Left ventricle myocardium inferior (tissue), 1 donor: ENCODE measurements at places on chromosomes 1 and 21. TPM values are rescaled to one million over a fixed set of nuclear protein-coding genes. Genes with fewer than 3 reads are reported as not detected.
A peak's percentile ranks its signal among the peaks of the same experiment; 100 is the strongest.

- peak overlapping the region; percentile 98 for H3K27ac ChIP-seq
- peaks cover 17% of the 10 kb centered on the region for H3K27me3 ChIP-seq
- peaks cover 4% of the 10 kb centered on the region for H3K36me3 ChIP-seq
- peak overlapping the region; percentile 93 for H3K4me3 ChIP-seq
Observed at GRCh38 chr1:51877434-51878307, 856 bp downstream of the NRDC start.

DNA sequence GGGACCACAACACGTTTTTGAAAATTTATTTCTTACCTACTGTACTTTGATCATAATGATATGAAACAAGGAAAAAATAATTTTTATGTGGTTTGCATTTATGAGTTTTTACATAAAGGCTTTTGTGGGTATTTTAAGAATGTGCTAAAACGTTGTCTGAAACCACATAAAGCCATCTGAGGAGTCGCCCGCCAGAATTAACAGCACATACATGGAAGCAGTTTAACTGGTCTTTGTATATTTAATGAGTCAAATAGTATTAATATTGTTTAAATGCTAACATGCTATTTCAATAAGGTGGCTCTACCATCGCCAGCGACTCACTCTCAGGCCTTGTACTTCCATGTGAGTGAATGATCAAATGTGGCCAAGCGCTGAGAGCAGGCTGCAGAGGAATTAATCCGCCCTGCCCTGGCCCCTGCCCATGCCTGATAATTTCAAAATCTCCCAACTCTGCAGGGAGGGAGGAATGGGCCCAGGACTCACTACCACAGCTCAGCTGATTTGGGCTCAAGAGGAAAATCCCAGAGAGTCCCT, 49.6 kb downstream of the SLC66A1 start:
- no peak overlapping the region for H3K27ac ChIP-seq
- H3K4me1 ChIP-seq, result peaks cover 36% of the 10 kb centered on the region
- DNase-seq, result no peak
- H3K4me3 ChIP-seq, result no peak overlapping the region
- peaks cover 10% of the 10 kb centered on the region for H3K36me3 ChIP-seq
- no peaks in the 10 kb centered on the region for H3K27me3 ChIP-seq

Gene MORN1
- total RNA-seq, result 4.5 TPM

DNA sequence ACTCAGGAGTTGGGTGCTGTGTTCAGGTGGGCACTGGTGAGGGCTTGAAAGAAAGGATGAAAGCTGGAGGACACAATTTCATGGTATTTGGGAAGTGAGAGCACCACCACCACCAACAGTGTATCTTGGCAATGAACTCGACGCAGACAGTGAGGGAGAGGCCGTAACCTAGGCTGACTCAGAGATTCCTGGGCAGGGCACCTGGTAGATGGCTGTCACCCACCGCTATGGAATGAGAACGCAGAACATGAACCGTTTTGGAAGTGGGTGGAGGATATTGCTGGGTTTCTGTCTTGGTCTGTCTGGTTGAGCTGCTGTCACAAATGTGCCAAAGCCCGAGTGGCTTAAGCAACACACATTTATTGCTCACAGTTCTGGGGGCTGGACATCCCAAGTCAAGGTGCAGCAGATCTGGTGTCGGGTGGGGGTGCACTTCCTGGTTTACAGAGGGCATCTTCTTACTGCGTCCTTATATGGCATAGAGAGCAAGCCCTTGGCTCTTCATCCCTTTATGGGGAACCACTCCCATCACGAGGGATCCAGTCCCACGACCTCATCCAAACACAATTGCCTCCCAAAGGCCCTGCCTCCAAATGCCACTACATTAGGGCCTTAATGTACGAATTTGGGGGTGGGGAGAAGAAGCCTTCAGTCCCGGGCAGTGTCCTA, 246.3 kb downstream of the SIPA1L2 start:
- no peak for DNase-seq
- H3K27ac ChIP-seq, result no peak overlapping the region
- no peaks in the 10 kb centered on the region for H3K36me3 ChIP-seq
- no peak overlapping the region for H3K4me3 ChIP-seq
- H3K27me3 ChIP-seq, result no peaks in the 10 kb centered on the region

- DNase-seq, result peak; percentile 69
- H3K4me1 ChIP-seq, result peaks cover 53% of the 10 kb centered on the region
- peaks cover 59% of the 10 kb centered on the region for H3K36me3 ChIP-seq
- H3K27ac ChIP-seq, result peak overlapping the region; percentile 83
- H3K27me3 ChIP-seq, result no peaks in the 10 kb centered on the region
Observed at GRCh38 chr1:91712981-91713841, 172.7 kb downstream of the TGFBR3 start.

Gene MARCKSL1
- total RNA-seq, result 10.0 TPM

- peak overlapping the region; percentile 87 for H3K27ac ChIP-seq
- no peak for DNase-seq
- H3K4me1 ChIP-seq, result peaks cover 22% of the 10 kb centered on the region
- peaks cover 3% of the 10 kb centered on the region for H3K36me3 ChIP-seq
- no peak overlapping the region for H3K4me3 ChIP-seq
Observed at GRCh38 chr1:39048745-39049370, 22.7 kb downstream of the NDUFS5 start.

Gene HORMAD1
- total RNA-seq, result not detected

DNA sequence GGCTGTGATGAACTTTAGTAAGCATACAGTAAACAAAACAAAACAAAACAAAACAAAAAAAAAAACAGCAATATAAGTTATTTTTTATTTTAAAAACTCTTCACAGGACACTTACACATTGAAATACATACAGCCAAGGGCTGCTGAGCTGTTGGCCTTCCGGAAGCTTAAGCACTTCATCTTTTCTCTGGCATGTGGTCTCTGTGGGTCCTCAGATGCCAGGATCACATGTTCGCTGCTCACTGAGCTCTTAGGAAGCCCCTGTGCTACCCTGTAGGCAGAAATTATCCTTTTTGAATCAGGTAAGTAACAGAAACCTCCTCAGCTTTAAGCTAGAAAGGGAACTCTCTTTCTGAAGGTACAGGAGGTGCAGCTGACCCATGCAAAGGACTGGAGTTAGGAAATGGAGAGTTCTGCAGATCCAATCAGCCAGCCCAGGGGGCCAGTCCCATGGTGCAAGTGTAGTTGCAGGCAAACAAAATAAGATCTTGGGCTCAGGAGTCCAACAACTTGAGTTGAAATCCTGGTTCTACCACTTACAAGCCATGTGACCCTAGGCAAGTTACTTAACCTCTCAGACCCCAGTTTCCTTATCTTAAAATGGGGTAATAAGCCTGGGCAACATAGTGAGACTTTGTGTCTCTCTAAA, 22.4 kb upstream of the MED18 start:
- H3K27me3 ChIP-seq, result peaks cover 11% of the 10 kb centered on the region
- no peak overlapping the region for H3K4me3 ChIP-seq
- DNase-seq, result no peak
- no peaks in the 10 kb centered on the region for H3K4me1 ChIP-seq

Gene WNT3A
- total RNA-seq, result not detected

Gene DCST1
- total RNA-seq, result not detected
